ENCODE measurements at places on chromosomes 5 and 9. TPM values are rescaled to one million over a fixed set of nuclear protein-coding genes. Genes with fewer than 3 reads are reported as not detected.

- peaks cover 17% of the 10 kb centered on the region for H3K4me1 ChIP-seq
- no peaks in the 10 kb centered on the region for H3K36me3 ChIP-seq
- no peak overlapping the region for H3K4me3 ChIP-seq
These were observed 37.4 kb downstream of the CPEB4 start for GRCh38 chr5:173925449-173926071.

- no peak overlapping the region for H3K4me3 ChIP-seq
- H3K36me3 ChIP-seq: no peaks in the 10 kb centered on the region
- H3K27me3 ChIP-seq: no peaks in the 10 kb centered on the region
- DNase-seq: no peak
- H3K4me1 ChIP-seq: 0 out of 2 replicates have a peak, but pooled peaks cover 3% of the 10 kb centered on the region
These were observed 32.6 kb upstream of the SLC6A19 start for GRCh38 chr5:1168796-1169195.

DNA sequence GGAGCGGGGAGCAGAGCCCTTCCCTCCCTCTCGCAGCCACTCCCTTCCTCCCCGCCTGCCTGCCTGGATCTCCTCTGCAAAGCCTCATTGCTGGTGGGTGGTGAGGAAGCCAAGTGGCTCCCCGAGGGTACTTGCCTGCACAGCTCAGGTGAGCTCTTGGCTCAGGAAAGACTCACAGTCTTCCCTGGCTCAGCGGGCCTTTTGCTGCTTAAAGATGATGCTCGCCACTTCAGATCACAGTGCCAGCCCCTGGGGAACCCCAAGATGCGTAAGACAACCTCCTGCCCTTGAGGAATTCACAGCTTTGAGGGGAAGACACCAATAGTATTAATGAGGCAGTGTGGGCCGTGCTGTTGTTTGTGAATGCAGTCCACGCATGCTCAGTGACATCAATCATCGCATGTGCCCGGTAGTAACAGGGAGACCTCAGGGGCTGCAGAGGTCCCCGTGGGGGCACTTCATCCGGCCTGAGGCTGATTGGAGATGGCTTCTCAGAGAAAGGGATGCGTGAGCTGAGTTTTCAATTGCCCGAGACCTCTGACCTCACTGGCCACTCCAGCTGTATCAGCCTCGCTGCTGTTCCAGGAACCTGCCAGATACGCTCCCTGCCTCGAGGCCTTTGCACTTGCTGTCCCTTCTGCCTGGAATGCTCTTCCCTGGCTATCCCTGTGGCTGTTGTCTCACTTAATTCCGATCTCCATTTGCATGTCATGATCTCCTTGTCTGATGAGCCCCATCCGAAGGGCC, 36.8 kb downstream of the ERGIC1 start:
- H3K27me3 ChIP-seq: no peaks in the 10 kb centered on the region
- no peaks in the 10 kb centered on the region for H3K4me1 ChIP-seq
- 0 out of 2 replicates have a peak, but pooled peaks cover 2% of the 10 kb centered on the region for H3K36me3 ChIP-seq
- no peak for DNase-seq
- H3K4me3 ChIP-seq: no peak overlapping the region
- H3K27ac ChIP-seq: no peak overlapping the region

The CDH6 gene
- total RNA-seq: 8.7 TPM

DNA sequence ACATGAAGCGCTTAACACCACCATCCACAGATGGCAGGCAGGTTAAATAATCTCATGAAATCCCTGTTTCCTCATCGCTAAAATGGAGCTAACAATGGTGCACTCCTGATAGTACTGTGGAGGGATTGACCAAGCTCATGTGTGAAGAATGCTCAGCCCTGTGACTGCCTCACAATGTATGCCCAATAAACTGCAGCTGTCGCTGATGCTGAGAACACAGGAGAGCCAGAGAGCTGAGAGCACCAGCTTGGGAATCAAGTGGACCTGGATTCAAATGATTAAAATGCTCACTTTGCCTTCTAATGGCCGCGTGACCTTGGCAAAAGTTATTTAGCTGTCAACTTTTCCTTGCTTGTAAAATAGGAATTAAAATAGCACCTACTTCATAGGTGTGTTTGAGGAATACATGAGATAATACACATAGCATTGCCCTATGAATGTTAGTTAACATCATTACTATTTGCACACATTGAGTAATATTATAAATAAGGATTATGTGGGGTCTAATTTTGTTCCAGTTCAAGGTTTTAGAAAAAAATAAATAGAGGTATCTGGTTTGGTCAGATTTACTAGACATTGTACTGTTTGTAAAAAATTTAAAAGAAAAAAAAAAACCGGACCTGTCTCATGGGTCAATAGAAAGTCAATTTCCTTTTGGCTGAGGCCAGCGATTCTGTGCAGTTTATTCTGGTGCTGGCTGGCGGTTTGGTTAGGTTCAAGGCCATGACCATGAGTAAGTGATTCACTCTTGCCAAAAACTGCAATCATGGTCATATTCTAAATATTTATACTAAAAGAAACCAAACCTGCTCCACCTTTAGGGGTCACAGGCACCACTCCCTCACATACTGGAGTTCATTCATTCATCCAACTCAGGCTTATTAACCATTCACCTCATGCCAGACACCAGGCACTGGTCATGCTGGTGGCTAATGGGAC, 101.3 kb downstream of the SH3TC2 start:
- H3K4me1 ChIP-seq: peaks cover 29% of the 10 kb centered on the region
- no peaks in the 10 kb centered on the region for H3K27me3 ChIP-seq
- H3K27ac ChIP-seq: no peak overlapping the region

DNA sequence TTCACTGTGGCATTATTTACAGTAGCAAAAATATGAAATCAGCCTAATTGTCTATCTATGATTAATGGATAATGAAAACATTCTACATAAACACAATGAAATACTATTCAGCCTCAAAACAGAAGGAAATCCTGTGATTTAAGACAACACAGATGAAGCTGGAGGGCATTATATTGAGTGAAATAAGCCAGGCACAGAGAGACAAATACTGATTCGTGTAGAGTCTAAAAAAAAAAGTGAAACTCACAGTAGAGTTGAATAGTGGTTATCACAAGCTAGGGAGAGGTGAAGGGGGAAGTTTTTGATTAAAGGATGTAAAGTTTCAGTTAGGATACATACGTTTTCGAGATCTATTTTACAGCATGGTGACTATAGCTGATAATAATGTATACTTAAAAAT, 122.2 kb downstream of the ADAMTS6 start:
- no peaks in the 10 kb centered on the region for H3K27me3 ChIP-seq
- H3K4me3 ChIP-seq: no peak overlapping the region
- H3K27ac ChIP-seq: no peak overlapping the region
- no peak for DNase-seq
- H3K4me1 ChIP-seq: no peaks in the 10 kb centered on the region

DNA sequence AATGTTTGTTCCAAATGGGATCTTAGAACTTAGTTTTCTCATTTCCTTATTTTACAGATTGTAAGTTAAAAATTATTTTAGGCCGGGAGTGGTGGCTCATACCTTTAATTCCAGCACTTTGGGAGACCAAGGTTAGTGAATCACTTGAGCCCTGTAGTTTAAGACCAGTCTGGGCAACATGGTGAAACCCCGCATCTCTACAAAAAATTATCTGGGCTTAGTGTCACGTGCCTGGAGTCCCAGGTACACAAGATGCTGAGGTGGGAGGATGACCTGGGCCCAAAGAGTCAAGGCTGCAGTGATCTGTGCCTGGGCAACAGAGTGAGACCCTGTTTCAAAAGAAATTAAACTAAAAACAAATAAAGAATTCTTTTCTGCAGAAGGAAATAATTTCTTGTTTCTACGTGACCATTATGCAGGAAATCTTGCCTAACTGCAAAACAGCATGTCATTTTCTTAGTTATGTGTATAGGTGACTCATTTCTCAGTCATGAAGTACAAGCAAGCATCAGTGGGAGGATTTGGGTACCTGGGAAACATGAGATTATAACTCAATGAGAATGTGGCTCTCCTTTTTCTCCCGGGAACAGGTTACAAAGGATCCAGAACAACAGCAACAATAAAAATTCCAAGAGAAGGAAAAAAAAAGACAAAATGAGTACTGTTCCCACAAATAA, 375.1 kb upstream of the ST8SIA4 start:
- no peak for DNase-seq
- no peaks in the 10 kb centered on the region for H3K4me1 ChIP-seq
- no peaks in the 10 kb centered on the region for H3K36me3 ChIP-seq

DNA sequence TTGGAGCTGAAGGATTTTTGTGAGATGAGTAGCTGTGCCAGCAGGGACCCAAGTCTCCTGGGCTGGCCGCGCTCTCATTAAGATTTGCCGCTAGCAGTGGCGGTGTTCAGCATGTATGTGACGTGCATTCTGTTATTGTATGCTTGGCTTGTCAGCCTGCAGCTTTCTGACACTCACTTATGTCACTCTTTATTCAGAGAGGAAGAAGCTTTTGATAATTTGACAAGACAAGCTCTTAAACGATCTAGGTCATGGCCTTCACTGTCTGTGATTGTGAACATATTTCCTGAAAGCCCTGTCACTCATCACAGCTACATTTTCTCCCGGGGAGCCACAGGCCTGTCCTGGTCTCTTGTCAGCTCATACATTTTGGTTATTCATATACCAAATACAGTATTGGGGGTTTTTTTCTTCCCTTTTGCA, 98.2 kb upstream of the GRHPR start:
- H3K27me3 ChIP-seq: no peaks in the 10 kb centered on the region
- H3K4me3 ChIP-seq: no peak overlapping the region
- no peak overlapping the region for H3K27ac ChIP-seq
- peaks cover 5% of the 10 kb centered on the region for H3K36me3 ChIP-seq
- H3K4me1 ChIP-seq: no peaks in the 10 kb centered on the region

The FOXI1 gene
- total RNA-seq: not detected

DNA sequence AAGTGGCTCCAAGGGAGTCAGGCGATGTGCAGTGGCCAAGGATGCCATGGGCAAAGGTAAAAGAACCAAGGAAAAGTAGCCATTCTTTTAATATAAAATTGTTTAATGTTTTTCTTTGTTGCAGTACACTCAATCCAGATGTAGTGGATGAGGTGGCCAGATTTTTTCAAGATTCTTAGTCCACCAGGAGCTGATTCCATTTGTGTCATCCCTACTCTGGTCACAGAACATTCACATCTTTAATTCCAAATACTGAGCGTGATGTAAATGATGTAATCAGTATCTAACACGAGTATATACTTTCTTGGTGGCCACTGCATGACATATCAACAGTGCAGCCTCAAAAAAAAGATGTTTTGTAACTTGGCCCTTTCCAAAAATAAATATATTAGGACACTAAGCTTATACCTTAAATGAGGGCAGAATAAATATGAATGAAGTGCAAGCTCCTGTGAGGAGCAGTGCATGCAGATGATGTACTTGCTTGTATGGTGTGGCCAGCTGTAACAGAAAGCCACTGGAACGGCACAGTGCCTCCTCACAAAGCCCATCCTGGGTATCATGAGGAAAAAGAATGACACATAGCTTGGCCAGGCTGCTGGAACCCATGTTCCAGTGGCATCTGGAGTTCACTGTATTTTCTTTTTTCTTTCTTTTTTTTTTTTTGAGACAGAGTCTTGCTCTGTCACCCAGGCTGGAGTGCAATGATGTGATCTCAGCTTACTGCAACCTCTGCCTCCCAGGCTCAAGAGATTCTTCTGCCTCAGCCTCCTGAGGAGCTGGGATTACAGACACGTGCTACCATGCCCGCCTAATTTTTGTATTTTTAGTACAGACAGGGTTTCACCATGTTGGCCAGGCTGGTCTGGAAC, 6.5 kb upstream of the SPATA24 start:
- no peak overlapping the region for H3K4me3 ChIP-seq
- no peaks in the 10 kb centered on the region for H3K27me3 ChIP-seq
- H3K4me1 ChIP-seq: peaks cover 12% of the 10 kb centered on the region
- no peaks in the 10 kb centered on the region for H3K36me3 ChIP-seq
- H3K27ac ChIP-seq: no peak overlapping the region

The SLC46A2 gene
- total RNA-seq: not detected

DNA sequence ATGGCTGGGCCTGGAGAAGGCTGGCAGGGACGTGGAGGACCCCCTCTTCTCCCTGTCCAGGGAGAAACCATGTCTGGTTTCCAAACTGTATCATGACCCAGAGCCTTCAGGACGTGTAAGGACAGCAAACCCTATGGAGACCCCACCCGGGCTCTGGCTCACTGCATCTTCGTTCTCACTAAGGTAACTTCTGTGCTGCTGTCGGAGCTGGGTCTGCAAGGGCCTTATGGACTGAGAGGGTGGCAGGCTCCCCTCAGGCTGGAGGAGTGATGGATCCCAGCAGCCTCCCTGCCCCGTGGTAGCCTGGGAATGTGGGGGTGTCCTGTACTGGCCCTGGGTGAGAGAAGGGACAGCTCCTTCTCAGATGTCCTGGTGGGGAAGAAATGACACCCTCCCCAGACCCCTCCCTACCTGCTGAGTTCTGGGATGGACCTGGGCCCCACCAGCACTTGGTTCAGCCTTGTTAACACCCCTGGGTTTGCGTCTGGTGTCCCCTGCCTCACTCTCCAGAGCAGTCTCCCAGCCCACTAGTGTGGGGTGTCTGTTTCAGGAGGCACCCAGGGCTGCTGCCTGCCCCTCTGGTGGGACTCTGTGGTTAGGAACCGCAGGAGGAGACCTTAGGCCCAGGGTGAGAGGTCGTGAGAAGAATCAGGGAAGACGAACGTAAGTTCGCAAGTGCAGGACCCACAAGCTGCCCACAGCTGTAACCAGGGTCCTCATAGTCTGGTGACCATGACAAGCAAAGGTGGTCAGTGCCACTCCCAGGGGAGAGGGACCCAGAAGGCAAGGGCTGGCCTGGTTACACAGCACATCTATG, 6.6 kb downstream of the SPATA31E1 start:
- H3K36me3 ChIP-seq: no peaks in the 10 kb centered on the region
- no peak for DNase-seq
- no peak overlapping the region for H3K4me3 ChIP-seq
- H3K27me3 ChIP-seq: no peaks in the 10 kb centered on the region
- no peak overlapping the region for H3K27ac ChIP-seq
- H3K4me1 ChIP-seq: no peaks in the 10 kb centered on the region

The IFNB1 gene
- not detected for total RNA-seq

- H3K4me3 ChIP-seq: peak overlapping the region; percentile 87
- peaks cover 6% of the 10 kb centered on the region for H3K4me1 ChIP-seq
- no peak overlapping the region for H3K27ac ChIP-seq
- no peaks in the 10 kb centered on the region for H3K36me3 ChIP-seq
- DNase-seq: peak; percentile 88
- H3K27me3 ChIP-seq: no peaks in the 10 kb centered on the region
These were observed 2.0 kb upstream of the LMX1B start for GRCh38 chr9:126611592-126612325.
